ENCODE measurements at places on chromosomes 3 and 15. TPM values are rescaled to one million over a fixed set of nuclear protein-coding genes. Genes with fewer than 3 reads are reported as not detected.

NAA80 gene
- 4.6 TPM for polyA plus RNA-seq

C3orf22 gene
- not detected for polyA plus RNA-seq

GPR15 gene
- polyA plus RNA-seq = not detected

RASGRP1 gene
- 12.9 TPM for polyA plus RNA-seq

LYZL4 gene
- polyA plus RNA-seq = not detected

SV2B gene
- 2.0 TPM for polyA plus RNA-seq

ACP3 gene
- not detected for polyA plus RNA-seq

EFCC1 gene
- polyA plus RNA-seq = not detected
